Renal cortex interstitium (tissue), 15 donors: ENCODE measurements at places on chromosomes 13 and 19.

GRCh38 chr19:47284324-47284899 lies 9.7 kb downstream of the INAFM1 start:
- no peak for DNase-seq

- no peak for DNase-seq
Measured at GRCh38 chr13:25927363-25927762, 124.5 kb downstream of the SHISA2 start.

GRCh38 chr13:113978741-113979481 lies 5.0 kb upstream of the C13orf46 start:
- no peak for DNase-seq

GRCh38 chr13:46354156-46355087 lies 32.6 kb downstream of the RUBCNL start:
- no peak for DNase-seq

DNA sequence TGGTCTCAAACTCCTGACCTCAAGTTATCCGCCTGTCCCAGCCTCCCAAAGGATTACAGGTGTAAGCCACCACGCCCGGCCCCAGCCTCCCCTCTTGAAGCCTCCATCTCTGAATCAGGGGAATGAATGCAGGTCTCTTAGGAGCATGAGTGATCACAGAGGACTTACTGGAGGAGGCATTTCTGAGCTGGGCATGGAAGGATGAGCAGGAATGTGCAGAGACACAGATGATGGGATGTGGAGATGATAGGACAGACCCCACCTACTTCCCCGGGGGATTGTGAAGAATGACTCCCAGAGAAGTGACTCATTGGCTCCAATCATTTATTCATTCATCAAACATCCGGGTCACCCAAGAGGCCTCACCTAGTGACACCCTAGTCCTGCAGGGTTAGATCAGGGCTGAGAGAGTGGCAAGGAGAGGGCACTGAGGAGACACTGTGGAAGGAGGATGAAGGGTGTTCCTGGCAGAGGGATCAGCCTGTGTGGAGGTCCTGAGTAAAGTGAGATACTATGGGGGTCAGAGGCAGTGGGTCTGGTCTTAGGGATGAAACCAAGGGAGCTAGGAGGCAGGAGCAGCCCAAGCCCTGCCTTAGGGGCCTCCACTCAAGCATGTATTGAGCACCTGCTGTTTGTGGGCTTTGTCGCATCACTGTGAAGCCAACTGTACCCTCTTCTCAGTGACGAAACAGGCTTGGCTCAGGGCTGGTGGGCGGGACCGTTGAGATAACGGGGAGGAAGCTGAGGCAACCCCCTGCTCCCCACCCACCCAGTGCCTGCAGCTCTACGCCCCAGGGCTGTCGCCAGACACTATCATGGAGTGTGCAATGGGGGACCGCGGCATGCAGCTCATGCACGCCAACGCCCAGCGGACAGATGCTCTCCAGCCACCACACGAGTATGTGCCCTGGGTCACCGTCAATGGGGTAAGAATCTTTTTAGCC lies 3.0 kb downstream of the IFI30 start:
- no peak for DNase-seq

DNA sequence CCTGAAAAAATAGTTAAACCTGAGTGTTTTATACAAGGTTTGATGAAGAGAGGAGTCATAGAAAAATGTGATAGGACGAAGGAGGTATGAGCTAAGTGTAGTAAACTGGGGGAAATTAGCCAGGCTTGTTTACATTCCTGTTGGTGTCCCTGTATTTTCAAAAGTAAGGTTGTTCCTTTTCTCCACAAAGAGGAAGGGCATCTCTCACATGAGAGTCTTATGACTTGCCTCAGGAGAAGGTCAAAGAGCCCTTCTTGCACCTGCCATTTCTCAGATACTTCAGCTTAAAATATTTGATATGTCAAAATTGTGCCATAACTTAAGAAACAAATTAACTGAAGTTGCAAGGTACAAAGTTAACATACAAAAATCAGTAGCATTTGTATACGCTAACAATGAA lies 3.6 kb upstream of the N4BP2L2 start:
- no peak for DNase-seq

DNA sequence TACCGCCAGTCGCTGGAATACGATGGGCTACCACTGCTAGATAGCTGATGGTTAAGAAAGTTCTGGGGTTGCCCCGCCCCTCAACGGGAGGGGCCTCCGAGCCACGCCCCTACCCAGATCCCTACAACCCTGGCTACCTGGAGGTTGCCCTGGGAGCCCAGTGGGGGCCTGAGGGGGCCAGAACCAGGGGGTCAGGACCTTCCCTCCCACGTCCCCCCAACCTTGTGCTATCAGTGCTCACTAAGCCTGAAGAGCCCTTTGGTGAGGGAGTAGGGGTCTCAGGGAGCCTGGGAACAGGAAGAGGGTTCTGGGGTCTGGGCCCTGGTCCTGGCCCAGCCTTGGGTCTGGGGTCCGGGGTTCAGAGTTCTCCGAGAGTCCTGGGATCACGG lies 8.9 kb downstream of the OCEL1 start:
- no peak for DNase-seq
